Pancreas (tissue), 10 donors: ENCODE measurements at places on chromosomes 4 and X. TPM values are rescaled to one million over a fixed set of nuclear protein-coding genes. Genes with fewer than 3 reads are reported as not detected.

- no peak overlapping the region for H3K4me3 ChIP-seq
- no peak for DNase-seq
- no peaks in the 10 kb centered on the region for H3K36me3 ChIP-seq
- H3K4me1 ChIP-seq = no peaks in the 10 kb centered on the region
- no peaks in the 10 kb centered on the region for H3K27me3 ChIP-seq
These were observed 158.6 kb upstream of the FAT1 start for GRCh38 chr4:186882293-186882692.

DNA sequence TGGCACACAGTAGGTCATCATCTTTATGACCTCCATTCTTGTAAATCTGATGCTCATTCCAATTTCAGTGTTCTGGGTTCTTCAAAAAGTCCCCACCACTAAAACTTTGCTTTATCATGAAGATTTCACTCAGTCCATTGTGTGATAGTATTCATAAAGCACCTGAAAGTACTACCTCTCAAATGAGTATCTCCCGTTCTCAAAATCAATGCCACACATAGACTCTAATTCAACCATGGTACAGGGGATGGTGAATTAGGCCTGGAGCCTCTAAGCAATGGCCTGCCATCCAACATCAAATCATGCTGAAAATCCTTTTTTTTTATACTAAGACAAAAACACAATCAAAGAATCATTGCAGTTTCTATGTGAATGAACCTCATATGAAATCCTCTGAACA, 19.4 kb upstream of the WAS start:
- no peak overlapping the region for H3K4me3 ChIP-seq
- H3K4me1 ChIP-seq = no peaks in the 10 kb centered on the region
- no peaks in the 10 kb centered on the region for H3K36me3 ChIP-seq
- no peak overlapping the region for H3K27ac ChIP-seq

The KDR gene
- total RNA-seq = 3.9 TPM

The COL4A6 gene
- total RNA-seq = not detected

The POU4F2 gene
- total RNA-seq = not detected

DNA sequence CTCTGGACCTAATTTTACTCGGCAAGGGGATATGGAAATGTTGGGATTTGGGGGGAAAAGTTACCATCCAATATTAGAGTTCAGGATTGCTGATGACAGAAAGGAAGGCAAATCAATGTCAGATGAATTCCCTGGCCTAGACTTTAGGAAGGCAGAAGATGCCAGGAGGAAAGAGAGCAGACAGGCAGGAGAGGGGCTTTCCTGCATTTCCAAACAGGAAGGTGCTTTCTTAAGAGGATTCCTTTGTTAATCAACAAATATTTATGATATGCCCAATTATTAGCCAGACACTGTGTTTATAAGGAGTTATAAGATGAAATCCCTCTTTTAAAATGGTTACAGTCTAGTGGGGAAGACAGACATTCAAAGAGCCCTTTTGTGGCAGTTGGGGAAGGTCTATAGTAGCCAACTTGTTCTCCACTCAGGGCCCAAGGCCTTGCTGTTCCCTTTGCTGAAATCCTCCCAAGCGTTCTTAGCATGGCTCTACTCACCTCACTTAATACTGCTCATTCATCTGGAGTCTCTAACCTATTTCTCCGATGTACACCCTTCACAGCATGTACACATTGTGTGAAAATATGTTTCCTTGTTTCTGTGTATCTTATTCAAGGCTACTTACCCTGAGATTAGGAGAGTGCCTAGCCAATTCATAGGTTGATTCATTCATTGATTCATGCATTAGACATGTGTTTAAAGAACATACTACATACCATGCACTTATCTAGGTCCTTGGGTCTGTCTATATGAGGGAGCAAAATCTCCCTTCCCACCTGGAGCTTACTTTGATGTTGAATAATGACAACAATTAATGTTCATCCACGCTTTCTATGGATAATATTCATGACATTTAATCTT, 5.3 kb downstream of the IGFBP7 start:
- no peak overlapping the region for H3K4me3 ChIP-seq
- H3K27me3 ChIP-seq = no peaks in the 10 kb centered on the region
- H3K4me1 ChIP-seq = peaks cover 9% of the 10 kb centered on the region

GRCh38 chr4:183344523-183345255, 22.5 kb upstream of the CLDN24 start:
- no peaks in the 10 kb centered on the region for H3K36me3 ChIP-seq
- DNase-seq = no peak
- no peaks in the 10 kb centered on the region for H3K4me1 ChIP-seq
- H3K27ac ChIP-seq = no peak overlapping the region

The SMR3A gene
- total RNA-seq = not detected

The NFKB1 gene
- 11.5 TPM for total RNA-seq

GRCh38 chr4:127501103-127501502, 131.7 kb upstream of the INTU start:
- peaks cover 2% of the 10 kb centered on the region for H3K4me1 ChIP-seq
- no peaks in the 10 kb centered on the region for H3K36me3 ChIP-seq
- no peaks in the 10 kb centered on the region for H3K27me3 ChIP-seq
- DNase-seq = no peak
- no peak overlapping the region for H3K27ac ChIP-seq

The EVC2 gene
- total RNA-seq = 1.9 TPM

The RPA4 gene
- total RNA-seq = 0.37 TPM

DNA sequence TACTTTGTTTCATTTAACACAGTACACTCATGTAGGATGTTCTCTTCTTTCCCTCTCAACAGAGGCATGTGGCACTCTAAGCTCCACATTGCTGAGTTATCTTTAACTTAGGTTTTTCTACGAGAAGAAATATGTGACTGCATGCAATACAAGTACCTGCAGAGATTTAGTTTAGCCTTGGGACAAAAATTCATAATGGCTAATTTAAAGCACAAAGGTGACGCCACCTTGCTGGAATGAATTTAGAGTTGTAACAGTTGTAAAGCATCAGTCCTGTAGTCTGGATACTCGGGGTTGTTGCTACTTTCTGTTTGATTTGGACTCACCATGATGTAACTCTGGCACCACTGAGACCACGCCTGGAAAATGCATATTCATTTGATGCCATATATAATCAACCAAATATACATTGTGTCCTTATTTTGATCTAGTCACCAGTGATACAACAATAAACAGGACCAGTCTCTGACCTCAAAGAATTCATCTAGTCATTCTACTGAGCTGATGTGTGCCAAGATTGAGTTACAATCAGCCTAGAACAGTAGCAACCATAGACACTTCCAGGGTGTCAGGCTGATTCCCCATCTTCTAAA, 451.0 kb upstream of the ZFP42 start:
- DNase-seq = no peak
- H3K27me3 ChIP-seq = no peaks in the 10 kb centered on the region
- no peaks in the 10 kb centered on the region for H3K36me3 ChIP-seq
- no peak overlapping the region for H3K4me3 ChIP-seq

The DDIT4L gene
- total RNA-seq = 0.43 TPM

GRCh38 chrX:22122510-22122909, 90.4 kb downstream of the PHEX start:
- peaks cover 15% of the 10 kb centered on the region for H3K27me3 ChIP-seq
- H3K27ac ChIP-seq = no peak overlapping the region
- no peaks in the 10 kb centered on the region for H3K4me1 ChIP-seq
- no peaks in the 10 kb centered on the region for H3K36me3 ChIP-seq
- no peak overlapping the region for H3K4me3 ChIP-seq

GRCh38 chr4:1061760-1062159, 50.3 kb downstream of the FGFRL1 start:
- H3K4me3 ChIP-seq = no peak overlapping the region
- no peaks in the 10 kb centered on the region for H3K4me1 ChIP-seq
- no peaks in the 10 kb centered on the region for H3K27me3 ChIP-seq

The ERAS gene
- not detected for total RNA-seq

The EPGN gene
- not detected for total RNA-seq

- no peaks in the 10 kb centered on the region for H3K36me3 ChIP-seq
- H3K27ac ChIP-seq = no peak overlapping the region
- no peak overlapping the region for H3K4me3 ChIP-seq
- no peaks in the 10 kb centered on the region for H3K27me3 ChIP-seq
These were observed 179.4 kb downstream of the QDPR start for GRCh38 chr4:17332478-17332877.

- DNase-seq = peak; percentile 4
- H3K4me3 ChIP-seq = no peak overlapping the region
- no peaks in the 10 kb centered on the region for H3K4me1 ChIP-seq
- no peaks in the 10 kb centered on the region for H3K27me3 ChIP-seq
- no peak overlapping the region for H3K27ac ChIP-seq
These were observed 100.6 kb downstream of the ADRA2C start for GRCh38 chr4:3866813-3867129.

The BGN gene
- total RNA-seq = 20.6 TPM

DNA sequence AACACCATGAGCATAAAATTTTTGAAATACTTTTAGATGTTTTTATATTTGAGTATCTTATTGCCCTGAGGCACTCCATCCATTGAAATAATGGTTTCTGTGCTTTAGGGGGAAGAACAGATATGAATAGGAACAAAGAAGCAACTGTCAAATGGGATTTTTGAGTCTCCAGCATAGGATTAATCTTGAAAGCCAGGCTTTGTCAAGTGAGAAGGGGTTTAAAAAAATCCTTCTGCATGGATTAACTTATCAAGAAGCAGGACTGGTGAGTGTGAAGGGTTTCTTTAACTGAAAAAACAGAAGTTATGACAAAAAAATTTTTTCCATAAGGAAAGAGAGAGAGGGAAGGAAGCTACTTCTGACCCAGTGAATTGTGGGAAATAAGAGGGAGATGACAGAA, 7.6 kb upstream of the NUDT9 start:
- H3K4me3 ChIP-seq = no peak overlapping the region
- H3K4me1 ChIP-seq = no peaks in the 10 kb centered on the region
- no peaks in the 10 kb centered on the region for H3K27me3 ChIP-seq

The DMP1 gene
- total RNA-seq = not detected

GRCh38 chr4:33386764-33387163, 2666.6 kb downstream of the PCDH7 start:
- no peaks in the 10 kb centered on the region for H3K4me1 ChIP-seq
- H3K4me3 ChIP-seq = no peak overlapping the region
- no peak for DNase-seq
- no peaks in the 10 kb centered on the region for H3K36me3 ChIP-seq
- no peak overlapping the region for H3K27ac ChIP-seq

The LIAS gene
- total RNA-seq = 13.1 TPM

- H3K36me3 ChIP-seq = no peaks in the 10 kb centered on the region
- H3K4me3 ChIP-seq = no peak overlapping the region
- H3K4me1 ChIP-seq = no peaks in the 10 kb centered on the region
- no peaks in the 10 kb centered on the region for H3K27me3 ChIP-seq
These were observed 119.1 kb downstream of the MBNL3 start for GRCh38 chrX:132369617-132370326.

The ANAPC10 gene
- 5.8 TPM for total RNA-seq

GRCh38 chrX:28180096-28180495, 198.8 kb upstream of the DCAF8L1 start:
- no peaks in the 10 kb centered on the region for H3K36me3 ChIP-seq
- no peak for DNase-seq
- H3K27me3 ChIP-seq = no peaks in the 10 kb centered on the region
- H3K27ac ChIP-seq = no peak overlapping the region
- H3K4me3 ChIP-seq = no peak overlapping the region
- H3K4me1 ChIP-seq = no peaks in the 10 kb centered on the region

GRCh38 chrX:118736394-118737010, 9.1 kb downstream of the IL13RA1 start:
- DNase-seq = no peak
- H3K4me1 ChIP-seq = no peaks in the 10 kb centered on the region

The CLIC2 gene
- 2.9 TPM for total RNA-seq

- no peak overlapping the region for H3K4me3 ChIP-seq
- no peaks in the 10 kb centered on the region for H3K36me3 ChIP-seq
- H3K27ac ChIP-seq = no peak overlapping the region
- no peaks in the 10 kb centered on the region for H3K27me3 ChIP-seq
These were observed 104.3 kb upstream of the LEF1 start for GRCh38 chr4:108272986-108273385.
